ENCODE measurements at places on chromosomes 7 and 10.
A peak's percentile ranks its signal among the peaks of the same experiment; 100 is the strongest.

DNA sequence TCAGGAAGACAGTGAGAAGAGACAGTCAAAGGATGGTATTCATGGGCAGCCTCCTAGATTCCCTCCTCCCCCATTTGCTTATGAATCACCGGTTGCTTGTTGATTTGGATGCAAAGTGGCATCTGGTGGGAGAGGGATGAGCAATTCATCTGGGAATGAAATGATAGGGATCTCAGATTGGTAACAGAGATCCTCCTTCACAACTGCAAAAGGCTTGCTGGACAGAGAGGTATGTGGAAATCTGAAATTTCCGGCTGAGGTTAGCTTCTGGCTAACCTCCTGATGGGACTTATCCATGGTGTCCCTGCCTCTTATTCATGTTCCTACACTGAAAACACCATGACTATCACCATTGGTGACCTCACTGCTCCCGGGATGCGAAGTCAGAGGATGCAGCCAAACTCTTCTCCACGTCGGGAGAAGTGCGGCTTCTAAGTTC, 48.4 kb upstream of the PODXL start:
- H3K36me3 ChIP-seq, result no peaks in the 10 kb centered on the region
- no peaks in the 10 kb centered on the region for H3K27me3 ChIP-seq
- no peak overlapping the region for H3K4me3 ChIP-seq
- DNase-seq, result no peak
- H3K4me1 ChIP-seq, result no peaks in the 10 kb centered on the region

GRCh38 chr10:4790045-4790444, 36.0 kb upstream of the AKR1E2 start:
- H3K4me3 ChIP-seq, result no peak overlapping the region
- H3K4me1 ChIP-seq, result no peaks in the 10 kb centered on the region
- H3K27me3 ChIP-seq, result no peaks in the 10 kb centered on the region

DNA sequence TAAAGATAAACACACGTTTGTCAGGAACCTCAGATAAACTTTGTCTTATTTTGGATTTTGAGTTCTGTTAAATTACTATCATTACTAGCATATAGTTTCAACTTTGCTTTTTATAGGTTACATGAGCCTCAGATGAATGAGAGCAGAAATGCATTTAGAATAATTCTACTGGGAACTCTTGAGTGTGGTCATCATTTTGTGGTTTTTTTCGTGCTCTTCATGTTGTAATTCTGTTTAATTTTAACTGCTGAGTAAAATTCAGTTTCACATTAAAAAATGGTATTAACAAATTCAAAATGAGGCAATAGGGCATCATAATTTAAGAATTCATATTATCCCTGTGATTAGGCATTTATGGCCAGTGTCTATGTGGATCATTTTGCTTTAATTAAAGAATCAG, 72.9 kb downstream of the GNAI1 start:
- no peak overlapping the region for H3K27ac ChIP-seq
- no peaks in the 10 kb centered on the region for H3K4me1 ChIP-seq
- H3K4me3 ChIP-seq, result no peak overlapping the region
- no peak for DNase-seq
- no peaks in the 10 kb centered on the region for H3K27me3 ChIP-seq

- H3K4me1 ChIP-seq, result no peaks in the 10 kb centered on the region
- no peaks in the 10 kb centered on the region for H3K27me3 ChIP-seq
- DNase-seq, result no peak
- no peak overlapping the region for H3K4me3 ChIP-seq
- H3K36me3 ChIP-seq, result no peaks in the 10 kb centered on the region
Measured at GRCh38 chr7:139851770-139852481, 22.9 kb downstream of the TBXAS1 start.

DNA sequence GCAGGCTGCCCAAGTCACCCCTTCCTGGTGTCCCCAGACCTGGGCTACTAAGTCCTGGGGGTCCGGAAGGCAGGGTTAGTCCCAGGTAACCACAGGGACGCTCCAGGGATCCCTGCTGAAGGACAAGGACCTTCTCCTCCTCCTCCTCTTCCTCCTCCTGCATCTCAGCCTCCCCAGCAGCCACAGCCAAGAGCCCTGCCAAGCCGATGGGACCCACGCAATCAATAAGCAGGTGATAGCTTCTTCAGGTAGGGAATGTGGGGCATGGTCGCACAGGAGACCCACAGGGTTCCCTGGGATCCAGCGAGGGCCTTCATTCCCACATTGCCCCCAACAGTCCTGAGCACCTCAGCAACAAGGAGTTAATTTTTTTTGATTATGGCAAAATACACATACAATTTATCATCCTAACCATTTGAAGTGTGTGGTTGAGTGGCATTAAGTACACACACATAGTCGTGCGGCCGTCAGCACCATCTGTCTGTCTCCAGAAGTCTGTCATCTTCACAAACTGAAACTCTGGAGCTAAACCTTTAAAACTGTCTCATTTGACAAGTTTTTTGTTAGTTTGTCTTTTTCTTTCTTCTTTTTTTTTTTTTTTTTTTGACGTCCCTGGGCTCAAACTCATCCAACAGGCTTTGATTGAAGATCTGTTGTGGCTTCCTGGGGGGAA, 12.1 kb downstream of the CRYGN start:
- peak overlapping the region; percentile 57 for H3K27ac ChIP-seq
- peaks cover 5% of the 10 kb centered on the region for H3K4me1 ChIP-seq
- no peaks in the 10 kb centered on the region for H3K36me3 ChIP-seq
- H3K27me3 ChIP-seq, result no peaks in the 10 kb centered on the region

DNA sequence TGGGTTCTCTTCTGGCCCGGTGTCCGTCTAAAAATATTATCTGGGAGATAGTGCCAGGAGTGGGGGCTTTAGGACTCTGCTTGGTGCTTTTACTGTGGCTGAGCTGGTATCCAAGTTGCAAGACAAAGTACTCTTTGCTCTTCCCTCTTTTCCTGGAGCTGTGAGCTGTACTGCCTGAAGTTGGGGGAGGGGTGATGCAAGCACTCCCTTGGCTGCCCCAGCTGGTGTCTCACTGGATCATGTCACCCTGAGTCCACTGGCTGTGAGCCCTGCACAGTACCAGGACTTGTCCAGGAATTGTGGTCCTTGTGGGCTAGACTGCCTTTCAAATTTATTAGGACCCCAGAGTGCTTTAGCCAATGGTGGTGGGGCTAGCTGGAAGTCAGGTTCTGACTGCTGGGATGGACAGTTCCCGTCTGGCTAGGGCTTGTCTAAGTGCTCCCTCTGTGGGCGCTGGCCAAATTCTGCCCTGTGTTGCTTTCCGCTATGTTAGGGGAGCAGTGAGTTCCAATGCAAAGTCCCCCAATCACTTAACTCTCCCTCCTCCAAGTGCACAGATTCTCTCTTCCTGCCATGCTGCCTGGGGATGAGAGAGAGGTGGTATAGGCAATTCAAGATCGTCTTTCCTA, 13.1 kb downstream of the CC2D2B start:
- no peaks in the 10 kb centered on the region for H3K4me1 ChIP-seq
- no peak for DNase-seq
- no peaks in the 10 kb centered on the region for H3K27me3 ChIP-seq
- H3K27ac ChIP-seq, result no peak overlapping the region

GRCh38 chr7:88437132-88437531, 130.4 kb upstream of the STEAP4 start:
- H3K4me1 ChIP-seq, result no peaks in the 10 kb centered on the region
- no peak overlapping the region for H3K4me3 ChIP-seq
- no peaks in the 10 kb centered on the region for H3K36me3 ChIP-seq
- no peak for DNase-seq

DNA sequence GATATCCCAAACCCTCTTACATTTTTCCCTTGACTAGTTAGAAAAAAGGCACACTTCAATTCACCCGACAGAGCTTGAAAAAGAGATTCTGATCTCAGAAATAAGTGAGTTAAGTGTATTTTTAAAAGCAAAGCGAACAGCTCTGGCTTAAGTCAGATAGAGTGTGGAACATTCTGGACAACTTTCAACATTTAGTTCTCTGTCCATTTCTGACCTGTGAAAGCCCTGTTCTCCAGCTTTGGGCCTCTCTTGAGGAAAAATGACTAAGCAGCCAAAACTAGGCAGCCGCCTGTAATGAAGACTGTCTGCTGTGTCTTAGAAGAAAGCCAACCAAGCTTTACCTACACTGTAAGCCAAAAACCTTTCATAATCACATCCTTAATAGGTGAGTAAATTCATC, 50.5 kb downstream of the CDK6 start:
- DNase-seq, result no peak
- H3K27me3 ChIP-seq, result no peaks in the 10 kb centered on the region
- no peaks in the 10 kb centered on the region for H3K36me3 ChIP-seq
- no peak overlapping the region for H3K27ac ChIP-seq
- peaks cover 2% of the 10 kb centered on the region for H3K4me1 ChIP-seq

- H3K4me3 ChIP-seq, result no peak overlapping the region
- H3K4me1 ChIP-seq, result no peaks in the 10 kb centered on the region
- H3K36me3 ChIP-seq, result no peaks in the 10 kb centered on the region
- no peak for DNase-seq
Measured at GRCh38 chr7:28301148-28301641, 111.1 kb upstream of the CREB5 start.

- no peak for DNase-seq
- H3K4me3 ChIP-seq, result no peak overlapping the region
- no peaks in the 10 kb centered on the region for H3K4me1 ChIP-seq
- no peaks in the 10 kb centered on the region for H3K36me3 ChIP-seq
- H3K27ac ChIP-seq, result no peak overlapping the region
Measured at GRCh38 chr10:36336315-36336714, 694.2 kb upstream of the FZD8 start.

All from ovary (tissue), 10 donors.